ENCODE measurements at places on chromosomes 6 and 20.

DNA sequence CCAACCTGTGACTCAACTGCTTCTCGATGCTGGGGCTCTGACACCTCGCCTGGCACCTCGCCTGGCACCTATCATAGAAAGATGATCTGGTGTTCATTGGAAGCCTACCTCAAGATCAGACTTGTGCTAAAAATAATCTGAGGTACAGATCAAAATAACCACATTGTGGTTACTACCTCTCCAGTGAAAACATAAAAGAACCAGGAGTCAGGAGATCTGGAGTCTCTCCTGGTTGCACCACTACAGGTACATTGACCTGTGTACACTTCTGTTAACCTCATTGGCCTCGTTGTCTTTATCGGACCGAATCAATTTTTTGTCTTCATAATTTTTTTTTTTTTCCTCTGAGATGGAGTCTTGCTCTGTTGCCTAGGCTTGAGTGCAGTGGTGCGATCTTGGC, 695.9 kb downstream of the HDGFL1 start:
- no peak for DNase-seq

GRCh38 chr6:34114695-34115402, 31.0 kb downstream of the GRM4 start:
- DNase-seq = no peak

DNA sequence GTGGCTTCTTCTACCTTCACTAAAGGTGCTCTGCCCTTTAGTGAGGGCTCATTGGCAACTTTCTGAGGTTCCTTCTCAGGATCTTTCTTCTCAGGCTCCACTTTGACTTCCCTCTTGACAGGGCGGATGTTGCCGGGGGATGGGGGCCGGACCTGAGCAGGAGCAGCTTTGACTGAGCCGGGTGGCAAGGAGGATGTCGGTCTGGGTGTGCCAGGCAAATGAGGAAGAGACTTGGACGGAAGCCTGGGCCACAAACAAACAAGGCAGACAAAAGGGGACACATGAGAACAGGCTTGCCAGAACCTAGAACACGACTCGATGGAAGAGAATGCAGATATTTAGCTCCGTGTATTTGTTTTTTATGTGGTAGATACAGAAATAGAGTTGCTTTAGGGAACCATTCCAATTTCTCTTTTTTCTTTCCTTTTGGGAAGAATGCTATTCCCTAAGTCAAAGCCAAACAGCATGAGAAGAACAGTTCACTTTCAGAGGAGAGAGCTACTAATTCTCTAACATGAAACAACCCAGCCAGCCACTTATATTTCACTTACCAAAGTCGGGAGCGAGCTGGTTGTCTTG, 76.2 kb upstream of the BCLAF1 start:
- DNase-seq = peak; percentile 4

- no peak for DNase-seq
These were observed 8.4 kb downstream of the SDC4 start for GRCh38 chr20:45339799-45340198.

- no peak for DNase-seq
These were observed 138.5 kb downstream of the DHX35 start for GRCh38 chr20:39100691-39101090.

DNA sequence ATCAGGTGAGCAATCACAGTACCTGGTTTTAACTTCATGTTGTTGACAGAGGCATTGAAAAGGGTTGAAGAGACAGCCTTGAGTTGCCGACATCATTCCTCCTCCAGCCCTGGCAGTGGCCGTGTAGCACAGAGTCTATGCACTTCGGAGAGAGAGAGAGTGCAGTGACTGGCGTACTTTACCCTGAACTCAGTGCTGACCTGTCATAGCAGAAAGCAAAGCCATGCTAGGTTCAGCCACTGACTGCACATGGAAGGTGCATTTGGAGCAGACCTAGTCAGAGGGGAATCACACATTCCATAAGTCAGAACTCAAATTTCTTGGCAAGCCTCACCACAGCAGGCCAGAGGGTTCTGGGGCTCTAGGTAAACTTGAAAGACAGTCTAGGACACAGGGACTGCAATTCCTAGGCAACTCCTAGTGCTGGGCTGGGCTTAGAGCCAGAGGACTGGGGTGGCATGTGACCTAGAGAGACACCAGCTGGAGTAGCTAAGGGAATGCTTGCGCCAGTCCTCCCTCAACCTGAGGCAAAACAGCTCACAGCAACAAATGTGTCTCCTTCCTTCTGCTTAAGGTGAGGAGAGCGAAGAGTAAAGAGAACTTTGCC, 69.1 kb downstream of the ELOVL4 start:
- DNase-seq = no peak

Measured in stimulated activated CD4-positive, alpha-beta T cell treated with anti-CD3 and anti-CD28 coated beads, Interleukin-1b, Interleukin-23, amount 100 ng/mL, for 24 hours (primary cell).